ENCODE measurements at places on chromosomes 6 and 20. TPM values are rescaled to one million over a fixed set of nuclear protein-coding genes. Genes with fewer than 3 reads are reported as not detected.

DNA sequence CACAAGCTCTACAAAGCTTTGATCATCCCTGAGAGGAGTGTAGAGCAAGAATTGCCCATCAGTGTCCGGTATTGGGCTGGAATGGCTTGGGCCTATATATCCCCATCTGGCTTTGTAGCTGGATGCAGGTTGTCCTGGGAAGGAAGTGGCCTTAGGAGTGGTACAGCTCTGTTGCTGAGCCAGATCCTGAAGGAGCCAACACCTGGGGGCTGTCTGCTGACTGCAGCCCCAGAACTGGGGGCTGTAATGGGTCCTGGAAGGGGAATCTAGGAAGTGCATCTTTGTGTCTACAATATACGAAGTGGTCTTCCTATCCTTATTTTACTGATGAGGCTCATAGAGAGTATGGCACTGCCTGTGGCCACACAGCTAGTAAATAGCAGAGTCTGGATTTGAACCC, 145.9 kb downstream of the CDC5L start:
- DNase-seq, result no peak

DNA sequence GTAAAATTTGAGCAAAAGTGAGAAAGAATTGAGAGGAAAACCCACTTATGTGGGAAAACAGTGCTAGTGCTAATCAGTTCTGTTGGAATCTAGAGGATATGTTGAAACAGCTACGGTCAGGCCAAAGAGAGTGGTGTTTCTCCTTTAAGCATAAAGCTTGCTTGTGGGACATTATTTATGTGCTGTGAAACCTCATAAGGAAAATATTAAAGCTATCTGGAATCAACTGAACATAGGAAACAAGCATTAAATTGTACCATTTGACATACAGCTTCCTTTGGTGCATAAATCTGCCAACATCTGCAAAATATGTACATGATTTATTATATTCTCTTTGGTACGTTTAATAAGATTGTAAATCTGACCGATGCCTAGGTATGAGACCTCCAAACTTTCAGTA, 182.5 kb upstream of the PDE10A start:
- no peak for DNase-seq

- DNase-seq, result no peak
Measured at GRCh38 chr20:25408170-25408547, 686 bp downstream of the GINS1 start.

- no peak for DNase-seq
Measured at GRCh38 chr6:142356201-142356883, 54.5 kb downstream of the ADGRG6 start.

Gene NOX3
- not detected for total RNA-seq
